ENCODE measurements at places on chromosomes 7 and 10.

DNA sequence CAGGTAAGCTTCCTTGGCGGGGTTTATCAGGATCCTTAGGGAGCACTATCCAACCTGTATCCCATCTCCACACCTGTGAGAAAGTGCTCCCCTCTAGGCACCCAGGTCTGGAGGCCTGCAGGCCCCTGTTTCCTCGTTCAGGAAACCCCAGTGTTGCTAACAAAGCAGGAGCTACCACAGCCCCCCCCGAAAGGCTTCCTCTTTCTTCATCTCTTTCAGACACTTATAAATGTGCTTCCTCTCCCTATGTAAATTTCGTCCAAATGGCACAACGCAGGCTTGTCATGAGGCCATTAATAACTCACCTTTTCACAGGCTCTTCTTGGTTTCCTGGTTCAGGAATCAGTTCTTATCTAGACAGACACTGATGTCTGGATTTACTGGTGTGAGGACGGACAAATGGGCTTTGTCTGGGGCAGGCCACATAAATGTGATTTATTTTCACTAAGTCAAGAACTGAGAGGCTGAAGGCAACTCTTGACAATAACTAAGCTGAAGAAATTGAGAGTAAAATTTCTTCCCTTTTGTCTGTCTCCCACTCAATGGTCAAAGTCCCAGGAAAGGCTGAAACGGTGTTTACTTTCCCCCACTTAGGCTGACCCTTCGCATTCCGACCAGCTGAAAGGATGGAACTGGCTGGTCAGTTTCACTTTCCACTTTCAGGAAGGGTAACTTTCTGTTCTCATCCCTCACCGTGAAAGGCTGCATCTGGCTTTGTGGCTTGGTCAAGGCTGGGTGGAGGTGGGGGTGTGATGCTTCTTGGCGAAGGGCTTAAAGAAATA lies 46.8 kb downstream of the PIK3AP1 start:
- no peak for DNase-seq

DNA sequence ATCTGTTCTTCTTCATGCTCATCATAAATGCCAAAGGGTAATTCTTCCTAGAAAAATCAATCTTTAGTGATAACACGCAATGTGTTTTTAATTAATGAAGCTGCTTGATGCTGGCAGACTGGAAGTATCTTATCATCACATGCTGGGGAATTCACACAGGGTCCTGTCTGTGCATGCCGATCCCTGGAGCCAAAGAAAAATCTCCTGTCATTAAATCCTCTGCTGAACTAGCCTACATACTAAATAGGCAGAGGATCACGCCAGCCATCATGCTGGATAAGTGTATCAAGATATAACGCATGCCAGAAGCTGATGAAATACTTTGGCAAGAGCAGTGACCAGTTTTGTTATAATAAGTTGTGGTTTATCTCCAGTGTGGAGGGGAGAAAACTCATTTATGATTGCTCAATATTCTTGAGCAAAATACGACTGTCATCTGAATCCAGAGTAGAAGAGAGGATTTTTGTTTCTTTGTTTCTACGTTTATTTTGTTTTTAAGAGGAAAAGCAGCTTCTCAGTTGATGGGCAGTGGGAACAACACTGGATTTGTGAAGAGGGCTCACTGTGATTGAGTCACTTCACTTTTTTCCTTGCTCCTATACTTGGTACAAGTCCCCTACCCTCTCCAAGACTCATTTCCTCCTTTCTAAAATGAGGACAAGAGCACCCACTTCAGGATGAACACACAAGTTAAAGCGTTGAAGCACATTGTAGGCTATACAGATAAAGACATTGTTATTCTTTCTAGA lies 649.1 kb downstream of the TNS3 start:
- peak; percentile 95 for DNase-seq

DNA sequence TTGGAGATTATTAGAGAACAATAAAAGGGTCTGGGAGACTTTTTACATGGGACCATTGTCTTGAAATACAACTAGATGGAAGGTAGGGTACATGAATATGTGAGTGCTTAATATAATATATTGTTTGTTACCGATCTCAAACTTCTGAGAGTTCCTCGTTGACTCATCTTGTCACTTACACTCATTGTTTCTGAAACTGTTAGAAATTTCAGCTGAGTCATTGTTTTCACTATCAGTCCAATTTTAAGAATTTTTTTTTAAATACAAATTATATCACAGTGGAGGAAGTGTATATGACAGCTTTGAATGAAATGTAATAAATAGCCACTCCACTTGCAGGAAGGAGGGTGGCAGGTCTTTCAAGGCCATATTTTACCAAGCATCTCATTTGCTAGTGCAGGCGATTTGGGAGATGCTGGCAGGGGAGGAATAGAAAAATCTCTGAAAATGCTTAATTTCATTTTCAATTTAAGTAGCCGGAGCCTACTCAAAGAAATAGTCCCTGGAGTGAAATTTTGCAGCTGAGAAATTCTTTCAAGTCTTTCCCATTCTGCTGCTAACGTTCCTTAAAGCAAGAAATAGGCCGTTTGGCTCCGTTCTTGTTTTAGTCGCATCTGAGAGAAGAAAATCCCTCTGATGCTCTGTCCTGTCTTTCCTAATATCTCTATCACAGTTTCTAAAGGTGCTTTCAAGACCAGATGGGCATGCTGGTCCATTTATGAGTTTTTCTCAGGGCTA lies 1404.2 kb upstream of the CELF2 start:
- DNase-seq, result peak; percentile 39

DNA sequence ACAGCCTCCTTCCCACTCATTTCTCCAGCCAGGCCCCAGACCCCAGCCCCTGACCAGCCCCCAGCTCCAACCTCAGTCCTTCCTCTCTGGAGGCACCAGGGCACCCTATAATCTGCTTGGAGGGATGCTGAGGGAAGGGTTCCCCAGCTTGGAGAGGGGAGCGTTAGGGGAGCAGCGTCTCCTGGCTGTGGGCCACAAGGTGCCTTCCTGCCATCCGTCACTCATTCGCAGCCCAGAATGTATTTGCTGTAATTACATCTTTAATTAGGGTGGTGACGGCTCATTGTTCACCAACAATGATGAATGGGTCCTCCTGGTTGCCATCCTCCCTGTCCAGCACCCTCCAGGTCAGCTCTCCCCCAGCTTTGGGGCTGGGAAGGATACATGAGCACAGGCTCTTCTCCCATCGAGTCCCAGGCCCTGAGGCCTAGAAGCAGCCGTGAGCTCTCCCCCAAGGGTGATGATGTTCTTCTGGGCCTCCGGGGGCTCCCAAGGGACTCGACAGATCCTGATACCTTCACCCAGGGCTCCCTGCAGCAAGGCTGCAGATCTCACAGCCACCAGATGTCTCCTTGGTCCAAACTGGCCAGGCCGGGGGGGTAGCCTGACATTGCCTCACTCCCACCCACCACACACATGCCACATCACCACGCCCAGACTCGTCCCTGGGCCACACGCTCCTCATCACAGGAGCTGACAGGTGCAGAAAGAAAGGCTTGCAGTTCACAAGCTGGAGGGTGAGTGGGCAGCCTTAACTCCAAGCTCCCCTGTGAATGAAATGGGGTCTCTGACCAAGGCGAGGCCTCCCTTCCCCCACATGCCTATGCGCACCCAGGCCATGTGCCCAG lies 26.8 kb downstream of the POLL start:
- no peak for DNase-seq

- no peak for DNase-seq
Measured at GRCh38 chr7:1844951-1845390, 174.9 kb downstream of the ELFN1 start.

Measured in bronchial epithelial cell (primary cell).